ENCODE measurements at places on chromosomes 7 and 10.

DNA sequence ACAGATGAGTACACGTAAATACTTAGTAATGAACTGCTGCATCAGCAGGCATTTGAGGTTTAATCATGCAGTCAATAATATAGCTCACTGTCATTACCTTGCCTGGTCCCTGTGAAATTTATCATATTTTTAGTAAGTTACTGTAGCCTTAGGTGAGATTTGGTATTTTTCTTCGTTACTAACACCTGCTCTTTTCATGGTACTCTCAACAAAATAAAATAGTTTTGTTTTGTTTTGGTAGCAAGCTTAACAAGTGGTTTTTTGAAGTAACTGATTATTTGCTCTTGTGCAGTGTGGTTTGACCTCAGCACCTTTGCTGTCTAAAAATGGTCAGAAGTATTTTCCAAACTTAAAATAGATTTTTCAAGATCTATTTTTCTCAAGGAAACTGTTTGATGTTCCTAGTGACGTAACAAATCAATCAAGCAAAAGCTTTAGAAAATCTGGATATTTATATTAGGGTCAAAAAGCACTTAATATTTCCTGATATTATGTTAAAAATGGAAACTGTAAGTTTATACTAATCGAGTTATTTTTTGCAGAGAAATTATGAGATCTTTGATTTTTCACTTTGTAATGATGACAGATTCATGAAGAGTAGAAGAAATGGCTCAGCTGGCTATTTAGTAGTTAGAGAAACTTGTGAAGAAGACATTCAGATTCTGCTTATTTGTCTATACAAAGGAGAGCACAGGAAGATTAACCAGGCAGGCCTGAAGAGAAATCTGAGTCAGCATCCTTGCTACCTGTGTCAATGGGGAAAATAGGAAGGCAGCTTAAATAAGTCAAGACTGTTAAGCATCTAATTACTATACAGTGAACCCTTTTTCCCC, 21.0 kb upstream of the RPA3 start:
- no peak for DNase-seq

DNA sequence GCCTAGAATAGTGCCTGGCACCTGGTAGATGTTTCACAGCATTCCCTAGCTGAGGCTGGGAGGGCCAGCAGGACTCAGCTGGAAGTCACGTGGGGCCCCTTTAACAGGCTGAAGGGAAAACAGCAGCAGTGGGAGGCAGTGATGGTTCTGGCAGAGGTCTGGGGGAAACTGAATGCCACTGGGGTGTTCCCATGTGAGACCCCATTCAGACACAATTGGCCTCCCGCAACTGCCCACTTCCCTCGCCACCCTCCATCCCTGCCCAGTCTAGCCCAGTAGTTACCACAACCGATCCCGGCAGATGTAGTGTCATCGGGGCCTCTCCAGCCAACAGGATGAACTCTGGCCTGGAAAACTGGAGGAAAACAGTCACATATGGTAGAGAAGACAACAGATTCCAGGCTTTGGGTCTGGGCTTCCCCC, 38.3 kb downstream of the FRMPD2 start:
- DNase-seq = no peak

GRCh38 chr10:78889536-78890063, 179.2 kb upstream of the ZMIZ1 start:
- no peak for DNase-seq

- DNase-seq = no peak
These were observed 185.4 kb upstream of the FOXP2 start for GRCh38 chr7:114229246-114229645.

- DNase-seq = peak; percentile 7
These were observed 45.5 kb upstream of the RHOBTB1 start for GRCh38 chr10:60989400-60989876.

GRCh38 chr10:99394256-99394655, 36.2 kb downstream of the GOT1 start:
- DNase-seq = no peak

- DNase-seq = no peak
These were observed 45.5 kb upstream of the GPAM start for GRCh38 chr10:112229096-112229495.

DNA sequence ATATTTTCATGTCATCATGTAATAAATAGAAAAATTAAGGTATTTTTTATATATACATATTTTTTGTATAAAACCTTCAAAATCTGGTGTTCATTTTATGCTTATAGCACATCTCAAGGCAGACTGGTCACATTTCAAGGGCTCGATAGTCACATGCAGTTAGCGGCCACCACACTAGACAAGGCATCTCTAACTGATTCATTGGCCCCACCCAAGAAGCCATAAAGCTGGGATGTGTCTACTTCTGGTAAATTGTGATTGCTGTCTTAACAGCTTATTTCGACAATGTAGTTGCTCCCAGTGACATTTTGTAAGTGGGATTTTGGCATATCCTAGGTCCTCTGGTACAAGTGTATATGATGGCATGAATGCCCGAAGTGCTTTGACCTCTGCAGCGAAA, 168.7 kb downstream of the FRMD4A start:
- DNase-seq = no peak

GRCh38 chr7:87059525-87060287, at the start of gene ELAPOR2:
ELAPOR2 (minus strand) TSS chr7:87059654; CDS start chr7:87059513, 141 bp downstream.
- DNase-seq = peak; percentile 56

- no peak for DNase-seq
These were observed 215.1 kb upstream of the FRMD4A start for GRCh38 chr10:14545827-14546226.

- no peak for DNase-seq
These were observed 305.1 kb downstream of the FGFR2 start for GRCh38 chr10:121293110-121293509.

DNA sequence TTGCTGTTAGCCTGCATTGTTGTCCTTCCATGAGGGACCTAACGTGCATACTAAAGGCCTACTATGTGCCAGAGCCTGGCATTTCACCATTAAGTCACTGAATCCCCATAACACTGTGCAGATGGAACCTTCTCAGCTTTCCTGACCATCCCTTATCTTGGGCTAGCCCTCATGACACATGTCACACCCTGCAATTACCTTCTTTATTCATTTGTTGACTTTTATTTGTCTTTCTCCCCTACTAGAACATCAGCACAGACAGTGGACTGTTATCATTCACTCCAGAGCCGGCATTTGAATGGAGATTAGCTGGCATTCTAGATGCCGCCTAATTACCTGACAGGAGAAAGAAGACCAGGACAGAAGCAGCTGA, 471.1 kb upstream of the GALNT17 start:
- no peak for DNase-seq

DNA sequence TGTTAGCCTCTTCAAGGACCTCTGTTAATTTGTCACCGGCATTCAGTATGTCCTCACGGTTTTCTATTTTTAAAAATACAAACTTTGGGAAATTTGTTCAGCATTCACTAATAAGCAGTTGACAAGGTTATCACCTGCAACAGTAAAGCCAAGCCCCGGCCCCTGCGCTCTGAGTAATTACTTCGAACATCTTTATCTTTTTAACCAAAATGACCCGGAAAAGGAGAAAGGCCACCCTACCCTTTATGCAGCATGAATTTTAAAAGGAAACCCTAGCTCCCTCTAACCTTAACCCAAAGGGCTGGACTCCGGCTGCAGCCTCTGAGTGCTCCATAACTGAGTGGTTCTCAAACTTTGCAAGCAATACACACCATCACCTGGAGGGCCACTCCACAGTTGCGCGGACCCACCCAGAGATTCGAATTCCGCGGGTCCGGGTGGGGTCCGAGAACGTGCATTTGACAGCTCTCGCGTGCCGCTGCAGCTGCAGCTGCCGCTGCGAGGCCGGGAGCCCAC, 940 bp downstream of the NSMCE4A start:
- DNase-seq = no peak

DNA sequence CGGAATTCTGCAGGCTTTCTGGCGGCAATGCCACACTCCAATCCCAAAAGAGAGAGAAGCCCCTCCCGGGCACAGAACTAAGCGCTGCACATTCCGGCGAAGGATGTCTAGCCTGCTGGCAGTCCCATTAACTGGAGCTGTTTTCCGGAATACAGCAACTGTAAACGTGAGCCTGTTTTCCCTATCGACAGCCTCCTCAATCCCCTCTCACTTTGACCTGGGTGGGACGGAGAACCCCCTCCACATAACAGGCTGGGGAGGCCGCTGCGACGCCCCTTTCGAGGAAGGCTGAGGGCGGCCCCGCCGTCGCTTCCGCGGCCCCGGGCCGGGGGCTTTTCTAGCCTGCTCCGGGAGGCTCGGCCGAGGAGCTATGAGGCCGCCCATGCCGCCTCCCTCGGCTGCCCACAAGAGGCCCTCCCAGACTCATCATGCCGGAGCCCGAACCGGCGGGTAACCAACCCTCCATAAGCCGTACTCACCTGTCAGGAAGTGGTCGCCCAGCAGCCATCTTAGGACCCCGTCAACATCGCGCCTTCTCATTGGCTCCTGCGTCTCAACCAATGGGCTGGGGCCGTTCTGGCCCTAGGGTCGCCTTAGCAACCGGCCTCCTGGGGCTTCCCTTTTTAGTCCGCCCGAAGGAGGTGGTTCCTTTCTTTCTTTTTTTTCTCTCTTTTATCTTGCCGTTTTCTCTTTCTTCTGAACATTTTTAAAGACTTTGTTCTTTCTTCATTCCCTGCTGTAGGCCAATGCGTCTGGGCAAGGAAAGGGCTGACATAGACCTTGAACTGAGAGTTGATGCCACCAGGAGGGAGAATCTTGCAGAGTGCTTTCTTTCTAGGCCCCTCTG, at the start of gene FAM204A:
TSS of gene FAM204A (minus strand) at position 534 of the 847 bp plus-strand sequence. CDS start 5,909 bp downstream, outside the sequence.
- DNase-seq = peak; percentile 95

GRCh38 chr10:89086801-89087521, 96.4 kb downstream of the FAS start:
- DNase-seq = peak; percentile 10

DNA sequence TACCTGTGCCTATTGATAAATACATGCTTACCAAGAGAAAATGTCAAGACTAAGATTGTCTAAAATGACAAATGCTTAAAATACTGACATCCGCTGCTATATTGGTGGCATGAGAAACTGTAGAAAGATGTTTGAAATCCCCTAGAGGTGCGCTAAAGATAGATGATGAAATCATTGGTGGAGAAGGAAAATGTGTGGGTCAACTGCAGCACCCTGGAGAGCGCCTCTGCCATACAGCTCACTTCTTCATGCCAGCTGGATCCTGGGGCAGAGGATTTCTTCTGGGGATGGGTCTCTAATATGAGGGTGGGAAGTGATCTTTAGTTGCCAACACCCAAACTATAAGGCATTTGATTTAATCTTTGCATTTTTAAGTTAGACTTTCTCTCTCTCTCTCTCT, 680.4 kb upstream of the POM121L12 start:
- no peak for DNase-seq

DNA sequence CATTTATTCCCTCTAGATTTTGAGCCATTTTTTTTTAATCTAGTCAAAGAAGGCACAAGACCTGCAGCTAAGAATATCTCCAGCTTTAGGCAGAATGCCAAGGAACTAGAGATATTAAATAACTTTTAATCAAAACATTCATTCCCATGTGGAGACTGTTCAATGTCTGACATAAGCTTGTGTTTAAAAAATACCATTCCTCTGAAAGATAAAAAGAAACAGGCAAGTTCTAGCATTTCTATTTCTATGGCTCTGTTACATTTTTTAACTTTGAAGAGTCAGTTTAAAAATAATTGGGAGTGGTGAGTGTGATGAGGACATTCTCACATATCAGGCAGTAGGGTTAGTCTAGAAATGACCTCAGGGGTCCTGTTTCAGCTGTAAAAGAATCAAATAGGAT, 48.0 kb downstream of the RHOBTB1 start:
- DNase-seq = no peak

DNA sequence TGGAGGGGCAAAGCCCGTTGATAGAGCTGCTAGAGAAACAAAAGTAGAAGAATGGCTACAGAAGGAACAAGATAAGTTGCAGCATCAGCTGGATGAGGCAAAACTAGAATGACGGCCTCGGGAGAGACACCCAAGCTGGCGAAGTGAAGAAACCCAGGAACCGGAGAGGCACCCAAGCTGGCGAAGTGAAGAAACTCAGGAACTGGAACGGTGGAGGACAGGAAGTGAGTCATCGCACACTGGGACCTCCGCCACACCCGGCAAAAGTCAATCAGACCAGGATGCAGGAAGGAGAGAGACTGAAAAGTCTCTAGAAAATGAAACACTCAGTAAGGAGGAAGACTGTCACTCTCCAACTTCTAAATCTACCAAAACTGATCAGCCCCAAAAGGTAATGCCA, 133.0 kb upstream of the NEBL start:
- DNase-seq = no peak

DNA sequence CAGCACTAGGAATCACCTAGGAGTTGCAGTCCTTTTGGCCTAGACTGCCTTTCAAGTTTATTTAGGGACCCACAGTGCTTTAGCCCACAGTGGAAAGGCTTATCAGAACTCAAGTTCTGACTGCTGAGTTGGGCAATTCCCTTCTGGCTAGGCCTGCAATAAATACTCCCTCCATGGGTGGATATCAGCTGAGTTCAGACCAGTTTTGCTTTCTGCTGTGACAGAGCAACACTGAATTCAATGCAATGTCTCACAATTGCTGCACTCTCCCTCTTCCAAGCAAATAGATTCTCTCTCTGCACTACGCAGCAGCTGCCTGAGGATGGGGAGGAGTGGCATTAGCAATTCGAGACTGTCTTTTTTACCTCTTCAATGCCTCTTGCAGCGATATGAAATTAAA, 1153.3 kb downstream of the SORCS1 start:
- DNase-seq = no peak

- no peak for DNase-seq
These were observed 108.8 kb downstream of the GNAI1 start for GRCh38 chr7:80243425-80243824.

DNA sequence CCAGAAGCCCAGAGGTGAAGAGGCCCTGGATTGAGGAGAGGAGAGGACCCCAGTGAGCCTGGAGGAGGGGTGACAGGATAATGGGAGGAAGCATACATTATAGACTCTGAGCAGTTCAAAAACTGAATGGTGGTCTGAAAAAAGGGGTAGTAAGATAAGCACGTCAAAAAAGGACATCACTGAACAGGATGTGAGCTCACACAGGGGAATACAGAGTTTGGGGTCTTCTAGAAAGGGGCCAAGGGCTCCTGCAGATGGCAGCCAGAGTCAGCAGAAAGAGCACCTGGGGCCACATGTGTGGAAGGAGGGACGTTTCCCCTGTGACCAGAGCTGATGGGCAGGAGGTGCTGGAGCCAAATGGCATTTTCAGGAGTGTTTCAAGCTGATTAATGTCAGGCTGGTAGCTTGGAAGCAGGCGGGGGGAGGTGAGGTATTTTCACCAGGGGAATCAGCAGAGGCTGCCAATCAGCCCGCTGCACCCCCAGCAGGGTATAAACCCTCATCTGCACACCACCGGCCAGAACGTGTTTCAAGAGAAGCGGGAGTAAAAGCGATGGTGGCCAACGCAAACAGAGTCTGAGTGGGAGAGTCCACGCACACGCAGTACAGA, 85.8 kb downstream of the TNS3 start:
- no peak for DNase-seq

- DNase-seq = peak; percentile 71
These were observed 4.4 kb downstream of the IFIT3 start for GRCh38 chr10:89332123-89332633.
